ENCODE measurements at places on chromosomes 1 and 21.

- DNase-seq = no peak
Measured at GRCh38 chr21:46112725-46113215, 14.9 kb downstream of the COL6A2 start.

GRCh38 chr1:152901631-152902030, 6.7 kb upstream of the IVL start:
- no peak for DNase-seq

GRCh38 chr1:159341736-159342135, 39.6 kb downstream of the FCER1A start:
- DNase-seq = no peak

- no peak for DNase-seq
Measured at GRCh38 chr1:243765676-243766075, 84.4 kb downstream of the AKT3 start.

- DNase-seq = no peak
Measured at GRCh38 chr1:203506858-203507626, 13.1 kb downstream of the OPTC start.

DNA sequence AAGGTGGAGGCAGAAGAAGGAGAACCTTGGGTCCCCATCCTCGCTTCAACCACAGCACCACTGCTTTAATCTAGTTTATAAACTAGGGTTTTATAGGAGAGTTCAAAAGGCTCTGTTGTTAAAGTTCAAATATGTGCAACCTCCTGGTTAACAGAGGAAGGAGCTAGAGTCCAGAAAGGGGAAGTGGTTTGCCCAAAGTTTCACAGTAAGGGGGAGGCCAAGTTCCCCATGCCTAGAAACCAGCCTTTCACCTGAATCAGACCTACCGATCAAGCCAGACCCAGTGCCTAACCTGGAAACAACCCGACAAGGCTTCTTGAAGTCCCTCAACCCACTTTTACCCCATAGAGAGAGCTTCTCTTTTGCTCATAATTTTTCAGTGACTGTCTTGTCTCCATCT, 106.5 kb downstream of the PLPP3 start:
- DNase-seq = no peak

- no peak for DNase-seq
Measured at GRCh38 chr1:116408803-116409720, 36.0 kb downstream of the ATP1A1 start.
